Esophagus squamous epithelium (tissue), 5 donors: ENCODE measurements at places on chromosomes 12 and 14.

DNA sequence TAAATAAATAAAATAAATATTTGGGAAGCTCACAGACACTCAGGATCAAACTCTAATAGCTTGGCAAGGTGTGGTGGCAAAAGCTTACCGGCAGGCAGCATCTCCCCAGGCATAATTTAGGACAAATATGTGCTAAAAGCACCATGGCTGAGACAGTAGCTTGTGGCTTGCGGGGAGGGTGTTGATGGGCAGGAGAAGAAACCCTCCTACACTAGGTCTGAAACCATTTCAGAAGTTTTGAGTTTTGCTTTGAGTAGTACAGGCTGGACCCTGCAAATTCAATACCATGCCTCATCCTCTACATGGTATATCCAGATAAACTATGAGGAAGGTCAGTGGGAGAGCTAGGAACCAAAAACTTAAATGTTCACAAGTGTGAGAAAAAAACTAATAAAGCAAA, 33.1 kb downstream of the MAP3K9 start:
- no peak for DNase-seq
- no peak overlapping the region for H3K4me3 ChIP-seq
- peaks cover 19% of the 10 kb centered on the region for H3K4me1 ChIP-seq
- no peak overlapping the region for H3K27ac ChIP-seq

DNA sequence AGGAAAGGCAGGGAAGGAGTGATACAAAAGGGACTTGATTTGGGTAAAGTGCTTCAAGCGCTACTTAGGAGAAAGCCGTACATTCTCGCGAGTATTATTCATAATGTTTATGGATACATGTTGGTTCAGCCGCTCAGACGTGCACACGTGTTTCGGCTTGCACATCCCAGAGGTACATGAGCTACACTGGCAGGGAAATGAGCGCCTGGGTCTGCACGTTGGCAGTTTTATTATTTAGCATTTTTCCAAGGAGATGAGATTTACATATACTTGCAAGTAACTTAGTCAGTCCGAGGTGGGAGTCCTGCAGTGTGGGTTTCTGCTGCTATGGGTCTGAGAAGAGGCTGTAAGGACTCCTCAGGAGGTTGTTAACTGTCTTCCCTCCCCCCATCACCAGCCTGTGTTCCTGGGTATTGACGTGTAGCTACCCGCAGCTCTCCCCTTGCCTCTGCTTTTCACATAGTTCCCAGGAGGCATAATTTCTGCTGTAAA, 1.5 kb downstream of the PRKCH start:
- no peaks in the 10 kb centered on the region for H3K36me3 ChIP-seq
- no peaks in the 10 kb centered on the region for H3K27me3 ChIP-seq
- H3K4me1 ChIP-seq: no peaks in the 10 kb centered on the region
- peak overlapping the region; percentile 90 for H3K27ac ChIP-seq

GRCh38 chr14:80587096-80587724, 354.3 kb downstream of the CEP128 start:
- no peak overlapping the region for H3K4me3 ChIP-seq
- no peak for DNase-seq
- H3K4me1 ChIP-seq: no peaks in the 10 kb centered on the region
- no peaks in the 10 kb centered on the region for H3K36me3 ChIP-seq
- H3K27ac ChIP-seq: no peak overlapping the region

GRCh38 chr14:50388256-50388931, 8.3 kb downstream of the CDKL1 start:
- no peak overlapping the region for H3K4me3 ChIP-seq
- no peak for DNase-seq
- no peaks in the 10 kb centered on the region for H3K27me3 ChIP-seq
- no peak overlapping the region for H3K27ac ChIP-seq
- no peaks in the 10 kb centered on the region for H3K4me1 ChIP-seq

DNA sequence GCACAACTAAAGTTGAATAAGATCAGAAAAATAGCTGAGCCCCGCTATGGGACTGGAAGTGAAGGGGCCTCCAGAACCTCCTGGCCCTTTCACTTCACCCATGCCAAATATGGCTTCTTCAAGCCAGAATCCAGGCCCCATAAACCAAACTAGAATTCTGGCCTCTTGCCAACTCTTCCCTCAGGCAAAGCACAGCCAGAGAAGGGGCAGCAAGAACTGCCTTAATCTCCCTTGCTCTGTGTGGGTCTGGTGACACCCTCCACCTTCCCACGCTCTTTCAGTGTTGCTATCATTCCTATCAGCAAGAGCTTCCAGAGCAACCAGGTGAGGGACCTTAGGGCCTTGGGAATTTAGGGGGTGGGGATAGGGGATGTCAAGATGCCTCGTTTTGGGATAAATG, 3.1 kb upstream of the PNMA1 start:
- H3K27me3 ChIP-seq: no peaks in the 10 kb centered on the region
- H3K27ac ChIP-seq: peak overlapping the region; percentile 82
- H3K4me3 ChIP-seq: no peak overlapping the region
